ENCODE measurements at places on chromosomes 2 and 18. TPM values are rescaled to one million over a fixed set of nuclear protein-coding genes. Genes with fewer than 3 reads are reported as not detected.

Gene PCARE
- total RNA-seq = 0.34 TPM

Gene SERPINB4
- total RNA-seq = not detected

Gene CDK5R2
- not detected for total RNA-seq

Gene SLC9A2
- total RNA-seq = 2.3 TPM

Gene FIGN
- 1.6 TPM for total RNA-seq

Gene IL36B
- 1.5 TPM for total RNA-seq

Gene UPP2
- not detected for total RNA-seq

Gene VIL1
- 0.21 TPM for total RNA-seq

Gene DSC3
- 696 TPM for total RNA-seq

Gene FBXO36
- 5.5 TPM for total RNA-seq

Gene OTOS
- not detected for total RNA-seq

Gene AGXT
- total RNA-seq = not detected

Gene CNGA3
- not detected for total RNA-seq

Gene KCNF1
- total RNA-seq = not detected

Gene GLB1L
- total RNA-seq = 3.6 TPM

Gene IL1F10
- total RNA-seq = 16.1 TPM

Gene SH3BP4
- 66.1 TPM for total RNA-seq

Gene STON1
- 3.6 TPM for total RNA-seq

Gene TLX2
- not detected for total RNA-seq

Gene ANTXR1
- 35.5 TPM for total RNA-seq

Gene KCNIP3
- total RNA-seq = 14.6 TPM

Gene NAT8
- not detected for total RNA-seq

Gene CFAP221
- total RNA-seq = not detected

Gene NRP2
- total RNA-seq = 3.4 TPM

Gene FABP1
- total RNA-seq = not detected

Gene SCN2A
- 0.19 TPM for total RNA-seq

Gene ALKAL2
- 11.0 TPM for total RNA-seq

Gene DUSP11
- 59.1 TPM for total RNA-seq

Gene UGT1A4
- not detected for total RNA-seq

Gene SERPINB2
- 35.0 TPM for total RNA-seq

Gene TWIST2
- 25.7 TPM for total RNA-seq

Gene SERPINB11
- total RNA-seq = not detected

Gene TSGA10
- 13.4 TPM for total RNA-seq

Gene ANKAR
- total RNA-seq = 11.0 TPM

Gene EPC2
- 30.3 TPM for total RNA-seq

Gene FMNL2
- 16.2 TPM for total RNA-seq

Gene ESPNL
- total RNA-seq = 0.25 TPM

Gene DSG1
- 693 TPM for total RNA-seq

Gene TRAF3IP1
- 10.7 TPM for total RNA-seq
